Left cardiac atrium (tissue), 4 donors: ENCODE measurements at places on chromosomes 6 and 20. TPM values are rescaled to one million over a fixed set of nuclear protein-coding genes. Genes with fewer than 3 reads are reported as not detected.

DNA sequence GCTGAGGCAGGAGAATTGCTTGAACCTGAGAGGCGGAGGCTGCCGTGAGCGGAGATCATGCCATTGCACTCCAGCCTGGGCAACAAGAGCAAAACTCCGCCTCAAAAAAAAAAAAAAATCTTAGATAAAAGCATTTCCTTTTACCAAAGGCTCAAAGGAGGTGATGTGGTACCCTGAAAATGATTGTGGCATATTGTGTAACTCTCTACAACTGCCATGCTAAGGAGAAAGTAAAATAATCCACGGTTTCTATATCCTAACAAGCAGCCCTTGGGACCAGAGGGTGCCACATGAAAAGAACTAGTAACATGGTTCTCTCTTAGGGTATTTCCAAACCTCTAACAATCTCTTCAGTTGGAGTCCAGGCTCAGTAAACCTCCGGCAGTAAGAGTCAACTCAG, 38.8 kb upstream of the SLA2 start:
- no peak for DNase-seq

GRCh38 chr20:62795023-62795761, 1.1 kb upstream of the MRGBP start:
- DNase-seq, result no peak

DNA sequence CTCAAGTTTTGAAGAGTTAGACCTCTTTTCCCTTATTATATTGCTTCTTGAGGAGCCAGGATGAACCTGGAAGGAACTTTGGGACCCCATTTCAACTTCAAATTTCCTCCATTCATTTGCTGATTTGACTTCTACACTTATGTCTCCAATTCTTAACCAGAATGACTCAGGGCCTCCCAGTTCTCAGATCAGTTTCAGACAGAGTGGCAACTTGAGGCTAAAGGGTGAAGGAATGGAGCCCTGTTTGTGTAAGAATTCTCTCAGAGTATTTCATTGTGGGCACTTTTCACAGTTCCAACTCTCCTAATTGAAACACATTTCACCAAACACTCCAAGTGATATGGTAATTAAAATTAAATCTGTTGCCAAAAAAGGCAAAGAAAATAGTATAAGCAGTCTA, 109.0 kb upstream of the FLRT3 start:
- no peak for DNase-seq

GRCh38 chr6:84739866-84740208, 24.6 kb downstream of the TBX18 start:
- no peak for DNase-seq

Gene SFT2D1
- 26.3 TPM for total RNA-seq

Gene REM1
- total RNA-seq, result 1.6 TPM

- peak; percentile 17 for DNase-seq
Observed at GRCh38 chr6:168101590-168102314, 22.7 kb upstream of the FRMD1 start.

- no peak for DNase-seq
Observed at GRCh38 chr6:104855507-104855906, 4.2 kb downstream of the HACE1 start.

DNA sequence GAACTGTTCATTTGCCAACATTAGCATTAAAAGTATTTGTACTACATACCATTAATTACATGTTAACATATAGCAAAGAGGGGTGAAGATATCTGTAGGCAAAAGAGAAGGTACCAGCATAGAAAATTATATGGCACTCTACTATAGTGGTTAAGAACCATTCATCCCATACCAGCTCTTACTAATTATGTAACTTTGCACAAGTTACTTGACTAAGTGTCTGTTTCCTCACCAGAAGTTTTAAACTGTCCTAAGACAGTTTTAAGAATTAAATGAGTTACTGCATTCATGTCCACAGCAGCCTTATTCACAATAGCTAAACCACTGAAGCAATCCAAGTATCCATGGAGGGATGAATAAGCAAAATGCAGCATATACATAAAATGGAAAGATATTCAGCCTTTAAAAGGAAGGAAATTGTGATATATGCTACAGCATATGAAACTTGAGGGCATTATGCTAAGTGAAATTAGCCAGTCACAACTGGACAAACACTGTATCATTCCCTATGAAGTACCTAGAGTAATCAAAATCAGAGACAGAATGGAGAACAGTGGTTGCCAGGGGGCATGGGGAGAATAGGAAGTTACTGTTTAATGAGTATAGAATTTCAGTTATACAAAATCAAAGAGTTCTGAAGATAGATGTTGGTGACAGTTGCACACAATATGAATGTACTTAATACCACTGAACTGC, 98.9 kb downstream of the RNGTT start:
- DNase-seq, result no peak

DNA sequence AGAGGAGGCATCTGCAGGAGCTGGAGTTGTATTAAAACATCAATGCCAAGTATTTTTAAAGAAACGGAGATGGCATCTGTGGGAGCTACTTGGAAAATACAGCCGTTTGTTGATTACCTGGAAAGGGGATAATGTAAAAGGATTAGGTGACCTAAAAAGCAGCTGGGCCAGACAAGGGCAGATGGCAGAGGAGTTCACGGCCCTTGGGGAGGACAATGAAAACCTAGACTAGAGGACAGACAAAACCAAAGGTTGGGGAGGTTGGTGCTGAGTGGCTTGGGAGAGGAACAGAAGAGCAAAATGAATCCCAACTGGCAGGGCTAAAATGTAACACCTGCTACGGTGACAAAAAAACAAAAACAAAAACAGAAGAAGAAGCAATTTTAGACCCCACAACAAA, 260.5 kb upstream of the JARID2 start:
- no peak for DNase-seq

Gene PMEPA1
- total RNA-seq, result 60.3 TPM

- no peak for DNase-seq
Observed at GRCh38 chr6:147322299-147323162, 118.3 kb downstream of the STXBP5 start.

GRCh38 chr6:45454008-45454911, 76.5 kb upstream of the SUPT3H start:
- DNase-seq, result no peak

GRCh38 chr6:28235912-28236452, 10.9 kb downstream of the ZSCAN9 start:
- DNase-seq, result no peak

Gene BMP5
- 5.2 TPM for total RNA-seq

Gene DEFB125
- total RNA-seq, result not detected

Gene SLC9A8
- total RNA-seq, result 6.5 TPM

DNA sequence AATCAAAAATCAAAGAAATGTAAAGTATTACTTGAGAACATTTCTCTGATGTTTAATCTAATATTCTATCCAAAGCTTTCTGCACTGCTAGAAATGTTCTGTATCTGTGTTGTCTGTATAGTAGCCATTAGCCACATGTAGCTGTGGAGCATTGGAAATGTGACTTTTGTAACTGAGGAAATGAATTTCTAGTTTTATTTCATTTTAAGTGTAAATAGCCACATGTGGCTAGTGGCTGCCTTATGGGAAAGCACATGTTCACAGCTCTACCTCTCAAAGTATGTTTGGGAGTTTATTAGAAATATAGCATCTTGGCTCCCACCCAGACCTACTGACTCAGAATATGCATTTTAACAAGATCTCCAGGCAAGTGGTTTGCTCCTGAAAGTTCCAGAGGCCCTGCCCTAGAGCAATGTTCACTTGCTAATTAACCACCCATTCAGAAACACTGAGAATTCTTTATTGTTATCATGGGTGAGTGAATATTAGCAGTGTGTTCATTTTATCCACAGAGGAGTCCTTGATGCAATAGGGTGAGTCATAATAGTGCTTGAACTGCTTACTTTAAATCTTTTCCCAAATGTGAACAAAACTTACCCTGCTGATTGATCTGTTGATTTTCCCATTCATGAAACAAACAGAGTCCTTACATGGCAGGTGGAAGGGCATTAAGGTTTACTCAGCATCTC, 282.7 kb downstream of the PLCB1 start:
- DNase-seq, result no peak

- DNase-seq, result no peak
Observed at GRCh38 chr6:3524456-3524855, 67.6 kb upstream of the SLC22A23 start.

DNA sequence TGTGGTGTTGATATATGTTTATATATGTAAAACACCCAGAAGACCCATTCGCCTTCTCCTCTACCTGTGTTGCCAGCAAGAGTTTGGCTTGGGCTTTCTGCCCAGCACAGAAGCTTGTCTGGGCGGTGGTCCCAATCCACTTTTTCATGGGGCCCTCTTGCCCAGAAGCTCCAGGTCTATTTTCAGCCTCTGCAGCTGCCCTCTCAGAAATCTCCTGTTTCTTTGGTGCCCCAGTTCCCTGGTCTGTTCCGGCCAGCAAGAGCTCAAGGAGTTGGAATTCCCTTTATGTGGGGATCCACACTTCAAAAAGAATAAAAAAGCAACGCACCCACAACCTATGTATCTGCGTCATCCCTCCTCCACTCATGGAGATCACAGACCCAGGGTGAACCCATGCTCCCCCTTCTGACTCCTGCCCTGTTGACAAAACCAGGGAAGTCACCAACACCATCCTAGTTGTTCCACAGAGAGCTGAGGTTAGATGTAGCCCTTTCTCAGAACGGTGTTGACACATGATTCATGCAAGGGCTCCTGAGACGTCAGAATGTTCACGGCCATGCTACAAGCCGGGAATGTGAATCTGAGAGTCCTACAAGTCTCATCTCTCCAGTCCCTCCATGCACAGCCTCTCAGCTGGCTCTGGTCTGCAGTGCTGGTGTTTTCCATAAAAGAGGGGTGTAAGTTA, 156.8 kb upstream of the RIN2 start:
- DNase-seq, result no peak

GRCh38 chr20:33191484-33191883, 23.5 kb downstream of the BPIFA2 start:
- DNase-seq, result no peak

Gene RBBP9
- total RNA-seq, result 8.9 TPM

GRCh38 chr6:168190646-168191443, 111.8 kb upstream of the FRMD1 start:
- DNase-seq, result no peak
